ENCODE measurements at places on chromosomes 2 and 18.

GRCh38 chr2:65877331-65878010 is 445.1 kb upstream of the SPRED2 start:
- no peak for DNase-seq

DNA sequence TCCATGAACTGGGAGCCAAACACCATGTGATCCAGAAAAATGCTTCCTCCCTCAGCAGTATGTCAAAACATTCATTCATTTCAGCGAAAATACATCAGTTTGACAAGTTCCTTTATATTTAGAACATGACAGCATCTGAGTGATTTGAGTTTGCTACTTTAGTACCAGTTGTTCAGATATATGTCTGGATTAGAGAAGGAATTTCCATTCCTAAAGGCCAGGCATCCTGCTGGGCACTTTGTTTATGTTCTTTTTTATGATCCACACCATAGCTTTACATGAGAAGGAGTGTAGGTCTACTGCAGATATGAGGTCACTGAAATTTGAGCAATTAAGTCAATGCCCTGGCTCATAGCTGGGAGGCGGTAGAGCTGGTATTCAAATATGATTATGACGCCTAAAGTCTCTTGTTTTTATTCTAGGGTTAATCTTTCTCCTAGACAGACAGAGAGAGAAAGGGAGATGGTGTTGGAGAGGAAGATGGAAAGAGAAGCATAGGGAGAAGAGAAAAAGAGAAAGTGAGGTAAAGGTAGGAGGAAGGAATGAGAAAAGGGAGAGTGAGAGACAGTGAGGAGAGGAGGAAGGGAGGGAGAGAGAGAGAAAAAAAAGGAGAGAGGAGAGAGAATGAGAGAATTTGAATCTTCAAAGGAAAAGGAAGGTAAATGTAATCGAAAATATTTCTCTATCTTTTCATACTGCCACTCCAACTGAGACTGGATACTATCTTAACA is 839.5 kb upstream of the FANCL start:
- no peak for DNase-seq

DNA sequence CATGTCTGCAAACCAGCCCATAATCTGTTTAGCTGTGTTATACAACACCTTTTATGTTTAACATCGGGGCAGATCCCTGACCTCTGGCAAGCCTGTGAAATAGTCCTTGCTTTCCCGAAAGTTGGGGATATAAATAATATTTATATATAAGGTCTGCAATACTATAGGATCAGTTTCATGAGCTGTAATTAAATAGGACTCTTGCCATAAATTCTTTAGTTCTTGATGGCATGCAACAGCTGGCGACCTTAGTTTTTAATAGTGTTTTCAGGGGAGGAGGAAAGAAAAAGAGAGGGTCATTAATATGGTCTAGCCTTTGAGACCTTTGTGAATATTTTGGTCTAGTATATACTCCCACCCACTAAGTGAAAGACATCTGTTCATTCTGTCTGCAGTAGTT is 166.5 kb downstream of the MTX2 start:
- no peak for DNase-seq

- peak; percentile 31 for DNase-seq
Observed at GRCh38 chr18:33440060-33441043, at the start of gene CCDC178. Gene CCDC178, minus strand, starts transcription at chr18:33440721. Its CDS starts 28,633 bp downstream, at chr18:33412088.

DNA sequence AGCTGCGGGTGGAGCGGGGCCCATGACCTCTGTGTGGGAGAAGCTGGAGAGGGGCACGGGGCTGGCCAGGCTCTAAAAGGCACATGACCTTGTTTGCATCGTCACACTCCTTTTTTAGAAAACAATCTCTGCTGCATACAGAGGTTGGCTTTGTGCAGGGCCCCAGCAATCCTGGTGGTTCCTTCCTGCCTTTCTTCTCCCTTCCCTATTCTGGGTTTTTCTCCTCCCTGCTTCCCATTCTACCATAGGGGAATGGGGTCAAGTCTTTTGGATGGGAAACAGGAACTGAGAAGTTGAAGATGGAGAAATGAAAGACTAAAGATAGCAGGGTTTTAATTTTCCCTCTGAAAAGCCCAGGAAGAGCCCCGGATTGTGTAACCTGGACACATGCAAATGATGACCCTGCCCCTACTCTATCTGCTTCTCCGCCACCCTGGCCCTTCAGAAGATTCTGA is 53.9 kb downstream of the ASAP2 start:
- DNase-seq = no peak

DNA sequence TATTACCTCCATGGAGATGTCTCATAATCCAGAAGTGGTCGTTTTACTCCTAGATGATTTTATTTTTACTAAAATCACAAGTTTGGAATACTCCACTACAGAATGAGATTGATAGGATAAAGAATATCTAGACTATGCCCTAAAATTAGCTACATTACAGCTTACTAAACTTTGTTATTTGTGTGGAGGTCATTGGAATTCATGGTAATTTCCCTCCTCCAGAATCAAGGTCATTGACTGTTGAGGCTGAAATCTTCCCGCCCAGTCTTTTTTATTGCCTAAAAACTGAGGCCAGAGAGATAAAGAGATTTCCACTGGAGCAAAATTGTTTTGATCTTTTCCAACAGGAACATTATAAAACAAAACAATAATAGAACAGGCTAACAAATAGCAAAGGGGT is 35.0 kb downstream of the ITGB6 start:
- no peak for DNase-seq

GRCh38 chr2:170733798-170734600 is 18.9 kb downstream of the SP5 start:
- no peak for DNase-seq

- DNase-seq = no peak
Observed at GRCh38 chr2:232142049-232142448, 180.5 kb downstream of the DIS3L2 start.

- no peak for DNase-seq
Observed at GRCh38 chr18:76401498-76401897, 93.5 kb downstream of the ZNF516 start.

DNA sequence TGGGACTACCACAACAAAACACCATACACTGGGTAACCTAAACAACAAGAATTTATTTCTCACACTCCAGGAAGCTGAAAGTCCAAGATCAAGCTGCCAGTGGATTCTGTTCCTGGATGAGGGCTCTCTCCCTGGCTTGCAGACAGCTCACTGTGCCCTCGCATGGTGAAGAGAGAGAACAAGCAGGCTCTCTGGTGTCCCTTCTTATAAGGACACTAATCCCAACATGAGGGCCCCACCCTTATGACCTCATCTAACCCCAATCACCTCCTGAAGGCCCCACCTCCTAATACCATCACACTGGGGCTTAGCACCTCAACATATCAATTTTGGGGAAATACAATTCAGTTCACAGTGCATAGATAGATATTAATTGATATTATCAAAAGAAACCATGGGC is 83.5 kb downstream of the BIN1 start:
- no peak for DNase-seq

DNA sequence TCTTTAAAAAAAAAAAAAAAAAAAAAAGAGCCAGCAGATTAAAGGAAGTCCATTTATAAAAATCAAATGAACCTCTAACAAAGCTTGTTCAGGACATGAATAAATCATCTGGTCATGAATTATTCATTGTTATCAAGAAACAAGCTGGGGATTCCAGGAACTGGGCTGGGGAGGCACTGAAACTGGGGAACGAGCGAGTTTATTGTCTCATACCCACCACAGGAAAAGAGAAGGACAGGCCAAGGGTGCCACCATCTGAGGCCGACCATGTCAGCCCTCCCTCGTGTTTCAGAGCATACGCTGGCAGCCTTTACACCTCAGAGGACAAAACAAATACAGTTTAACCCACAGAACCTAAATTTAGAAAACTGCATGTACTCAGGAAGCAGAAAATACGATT is 164.2 kb downstream of the VWC2L start:
- DNase-seq = no peak

GRCh38 chr2:104664672-104665071 is 189.2 kb upstream of the POU3F3 start:
- DNase-seq = no peak

DNA sequence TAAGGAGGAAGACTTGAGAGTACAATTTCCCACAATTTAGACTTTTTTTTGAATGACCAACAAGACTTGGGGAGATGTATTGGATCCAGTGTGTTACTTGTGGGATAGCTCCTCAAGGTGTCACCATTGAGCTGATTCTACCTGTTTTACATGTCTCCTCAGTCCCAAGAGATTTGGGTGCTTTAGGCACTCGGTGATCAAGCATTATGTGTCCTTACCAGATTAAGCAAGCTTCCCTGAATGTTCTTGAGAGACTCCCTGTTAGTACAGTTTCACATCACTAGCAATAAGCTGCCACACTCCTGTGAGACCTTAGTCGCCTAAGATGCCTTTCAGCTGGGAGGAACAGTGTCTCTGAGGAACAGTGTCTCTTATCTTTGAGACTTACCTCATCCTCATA is 384.3 kb upstream of the SYT4 start:
- peak; percentile 63 for DNase-seq

DNA sequence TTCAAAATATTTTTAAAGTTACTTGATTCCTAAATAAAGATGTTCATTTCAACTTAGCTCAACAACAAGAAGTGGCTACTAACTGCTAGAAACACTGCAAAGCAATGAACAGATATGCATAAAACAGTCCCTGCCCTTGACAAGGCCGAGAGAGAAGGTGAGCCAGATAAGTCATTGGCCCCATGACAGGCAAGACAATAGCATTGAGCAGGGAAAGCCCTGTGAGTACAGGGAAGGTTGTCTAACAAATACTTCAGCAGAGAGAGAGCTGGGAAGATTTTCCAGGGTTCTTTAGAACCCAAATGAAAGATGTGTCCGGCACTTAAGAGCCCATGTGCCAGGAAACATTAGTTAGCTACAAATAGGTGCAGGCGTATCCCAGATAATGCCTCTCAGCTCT is 4.7 kb downstream of the LAMA1 start:
- DNase-seq = no peak

- no peak for DNase-seq
Observed at GRCh38 chr18:24517554-24517953, 57.1 kb downstream of the HRH4 start.

GRCh38 chr2:175442441-175442840 is 260.9 kb upstream of the ATP5MC3 start:
- no peak for DNase-seq

GRCh38 chr2:217523286-217523685 is 479.5 kb downstream of the TNS1 start:
- no peak for DNase-seq

DNA sequence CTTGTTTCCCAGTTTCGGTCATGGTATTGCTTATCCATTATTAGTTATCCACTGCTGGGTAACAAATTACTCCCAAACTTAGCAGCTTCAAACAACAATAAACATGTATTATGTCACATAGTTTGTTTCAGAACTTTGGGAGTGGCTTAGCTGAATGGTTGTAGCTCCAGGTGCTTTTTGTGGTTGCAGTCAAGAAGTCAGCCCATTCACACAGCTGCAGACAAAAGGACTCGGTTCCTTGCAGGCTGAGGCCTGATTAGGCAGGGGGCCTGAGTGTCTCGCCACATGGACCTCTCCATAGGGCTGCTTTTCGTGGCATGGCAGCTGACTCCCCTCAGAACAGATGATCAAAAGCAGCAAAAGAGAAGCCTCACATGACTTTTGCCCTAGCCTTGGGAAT is 58.2 kb upstream of the ITGA4 start:
- DNase-seq = no peak

DNA sequence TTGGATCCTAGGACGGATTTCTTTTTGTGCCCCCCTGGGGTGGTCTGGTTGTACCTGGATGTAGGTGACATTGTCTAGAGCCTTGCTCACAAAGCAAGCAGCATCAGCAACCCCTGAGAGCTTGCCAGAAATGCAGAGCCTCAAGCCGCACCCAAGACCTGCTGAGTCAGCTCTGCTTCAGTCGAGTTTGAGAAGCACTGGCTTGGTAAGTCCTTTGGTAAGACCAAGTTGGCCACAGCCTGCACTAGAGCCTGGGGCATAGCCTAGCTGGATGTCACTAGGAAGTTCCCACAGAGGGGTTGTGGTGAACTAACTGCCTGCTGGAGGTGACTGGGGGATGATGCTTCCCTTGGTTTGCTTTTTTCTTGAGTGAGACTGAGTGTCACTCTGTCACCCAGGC is 6.2 kb downstream of the ABCG5 start:
- DNase-seq = no peak

DNA sequence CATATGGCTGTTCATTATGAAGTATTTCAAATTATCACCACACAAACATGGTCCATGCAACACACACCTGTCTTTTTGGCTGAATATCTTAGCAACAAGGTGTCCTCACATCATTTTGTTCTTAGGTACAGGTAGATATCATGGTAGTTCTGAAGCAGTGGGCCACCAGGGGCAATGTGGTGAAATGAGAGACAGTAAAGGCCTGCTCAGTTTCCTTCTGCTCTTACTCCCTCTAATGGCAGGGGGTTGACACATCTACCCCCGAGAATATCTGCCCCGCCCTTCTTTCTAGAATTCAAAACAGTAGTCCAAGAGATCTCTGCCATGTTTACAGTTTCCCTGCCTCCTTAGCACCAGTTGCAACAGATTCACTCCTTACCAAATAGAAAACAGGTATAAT is 147.0 kb upstream of the KLHL14 start:
- DNase-seq = no peak

- DNase-seq = no peak
Observed at GRCh38 chr2:18498531-18498930, 61.9 kb downstream of the RDH14 start.

DNA sequence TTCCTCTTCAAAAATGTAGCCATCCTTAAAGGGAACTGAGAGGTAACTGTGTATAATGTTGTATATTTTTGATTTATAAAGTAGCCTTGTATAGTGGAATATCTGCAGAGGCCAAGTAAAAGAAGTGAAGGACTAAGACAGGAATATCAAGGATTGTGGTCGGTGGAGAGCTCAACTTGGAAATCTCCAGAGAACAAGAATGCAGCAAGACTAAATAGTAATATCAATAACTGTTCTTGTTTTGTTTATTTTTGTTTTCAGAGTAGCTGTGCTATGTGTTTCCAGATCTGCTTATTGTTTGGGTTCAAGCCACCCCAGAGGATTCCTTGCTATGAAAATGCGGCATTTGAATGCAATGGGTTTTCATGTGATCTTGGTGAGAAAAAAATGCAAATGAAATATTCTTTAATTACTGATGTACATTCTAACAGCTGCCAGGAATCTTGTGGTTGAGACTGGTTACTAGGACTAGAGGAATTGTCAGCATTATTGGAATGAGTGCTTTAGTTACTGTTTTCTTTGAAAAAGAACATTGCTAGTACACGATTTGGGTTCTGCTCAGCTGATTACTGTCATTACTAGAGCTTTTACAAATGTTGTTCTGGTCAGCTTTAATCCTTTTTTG is 25.0 kb downstream of the FASTKD2 start:
- peak; percentile 9 for DNase-seq

GRCh38 chr2:228938629-228939028 is 332.5 kb downstream of the PID1 start:
- DNase-seq = no peak

DNA sequence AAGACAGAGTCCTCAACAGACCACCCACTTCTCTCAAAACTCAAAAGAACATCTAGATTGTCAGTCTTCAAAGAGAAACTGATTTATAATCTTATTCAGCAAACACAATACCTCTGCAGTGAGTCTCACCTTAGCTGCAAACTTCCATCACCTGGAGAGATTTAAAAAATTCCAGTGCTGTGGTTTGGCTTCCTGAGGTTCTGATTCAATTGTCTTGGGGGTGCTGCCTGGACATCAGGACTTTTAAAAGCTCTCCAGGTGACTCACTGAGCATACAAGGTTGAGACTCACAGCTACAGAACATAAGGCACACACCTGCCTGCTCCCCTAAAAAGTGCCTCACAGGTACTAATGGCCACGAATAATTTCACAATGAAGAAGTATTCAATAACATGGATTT is 40.3 kb downstream of the RNF152 start:
- DNase-seq = no peak

- DNase-seq = no peak
Observed at GRCh38 chr2:163465440-163465839, 270.4 kb downstream of the FIGN start.

- no peak for DNase-seq
Observed at GRCh38 chr2:127308586-127309138, 14.7 kb upstream of the ERCC3 start.

All from non-pigmented ciliary epithelial cell (primary cell).